Activated T-helper 1 cell treated with anti-CD3 and anti-CD28 coated beads, Interleukin-2, amount 50 U/mL, for 16 hours (primary cell): ENCODE measurements at places on chromosomes 7 and 10.

- no peak for DNase-seq
These were observed 105.6 kb downstream of the CTBP2 start for GRCh38 chr10:125054669-125055268.

- no peak for DNase-seq
These were observed 123.0 kb downstream of the SH2D4B start for GRCh38 chr10:80660736-80661135.

GRCh38 chr10:10830293-10830986 lies 187.2 kb upstream of the CELF2 start:
- DNase-seq, result no peak

- DNase-seq, result no peak
These were observed 49.4 kb upstream of the MSRB2 start for GRCh38 chr10:23046027-23046426.

DNA sequence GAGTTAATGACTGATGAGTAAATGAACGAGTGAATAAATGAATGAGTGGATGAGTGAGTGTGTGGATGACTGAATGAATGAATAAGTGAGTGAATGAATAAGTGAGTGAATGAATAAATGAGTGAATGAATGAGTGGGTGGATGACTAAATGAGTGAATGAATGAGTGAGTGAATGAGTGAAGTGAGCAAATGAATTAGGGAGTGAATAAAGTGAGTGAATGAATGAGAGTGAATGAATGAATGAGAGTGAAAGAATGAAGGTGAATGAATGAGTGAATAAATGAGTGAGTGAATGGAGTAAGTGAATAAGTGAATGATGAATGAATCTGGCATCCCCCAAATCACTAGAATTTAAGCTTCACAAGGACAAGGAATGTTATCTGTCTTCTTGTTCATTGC lies 1253.0 kb downstream of the TYW1 start:
- DNase-seq, result no peak

GRCh38 chr7:153354071-153354470 lies 594.5 kb downstream of the ACTR3B start:
- DNase-seq, result no peak

- no peak for DNase-seq
These were observed 10.0 kb upstream of the TSPAN33 start for GRCh38 chr7:129134356-129134987.

- DNase-seq, result no peak
These were observed 157.7 kb upstream of the PRKCQ start for GRCh38 chr10:6737758-6738111.

- DNase-seq, result no peak
These were observed 33.8 kb downstream of the ACSL5 start for GRCh38 chr10:112407696-112408095.

DNA sequence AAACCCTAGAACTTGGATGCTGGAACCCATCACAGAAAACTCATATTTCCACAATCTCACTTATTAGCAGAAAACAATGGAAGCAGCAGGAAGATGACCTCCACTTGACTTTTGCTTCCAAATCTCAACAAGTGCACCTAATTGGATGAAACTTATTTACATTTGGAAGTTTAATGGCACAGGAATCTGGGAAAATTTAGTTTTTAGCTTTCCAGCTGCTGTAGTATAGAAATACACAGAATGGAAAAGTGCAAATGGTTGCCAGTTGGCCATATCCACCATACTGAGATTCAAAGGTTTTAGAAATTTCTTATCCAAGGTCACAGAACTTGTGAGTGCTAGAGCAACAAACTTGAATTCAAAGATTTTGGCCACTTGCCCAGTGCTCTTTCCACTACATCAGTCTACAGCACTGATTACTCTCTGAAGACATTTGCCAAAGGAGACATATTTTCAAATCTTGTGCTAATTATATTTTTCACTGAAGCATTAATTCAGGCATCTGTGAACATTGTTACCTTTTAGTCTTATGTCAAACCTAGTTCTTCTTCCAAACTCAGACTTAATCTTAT lies 9.3 kb upstream of the AHR start:
- DNase-seq, result no peak

DNA sequence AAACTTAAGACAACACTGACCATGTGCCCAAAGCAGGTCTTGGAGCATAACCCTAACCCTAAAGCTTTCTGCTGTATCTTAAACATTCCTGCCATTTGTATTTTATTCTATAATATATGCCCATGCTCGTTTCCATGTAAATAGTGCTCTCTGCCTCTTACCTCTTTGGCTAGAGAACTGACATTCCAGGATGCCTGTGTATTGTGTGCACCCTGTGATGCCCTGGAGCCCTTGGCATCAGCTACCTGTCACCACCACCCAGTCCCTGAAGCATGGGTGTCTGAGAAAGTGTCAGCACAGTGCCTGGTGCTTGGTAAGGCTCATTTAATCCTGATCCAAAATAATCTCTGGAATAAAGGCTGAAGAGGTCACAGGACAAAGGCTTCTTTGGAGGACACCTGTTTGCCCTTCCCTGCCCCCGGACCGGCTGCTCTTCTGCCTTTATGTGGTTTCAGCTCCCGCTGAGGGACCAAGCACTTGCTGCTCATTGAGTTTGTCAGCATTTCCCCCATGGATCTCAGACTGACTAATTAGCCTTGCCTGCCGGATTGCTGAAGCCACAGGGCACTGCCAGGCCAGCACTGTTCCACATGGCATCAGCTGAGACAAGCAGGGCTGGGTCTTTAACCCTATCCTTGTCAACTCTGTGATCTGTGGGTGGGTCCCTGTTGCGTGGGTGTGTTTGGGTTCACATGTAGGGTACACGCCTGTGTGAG lies 139.1 kb upstream of the SORCS3 start:
- DNase-seq, result no peak

DNA sequence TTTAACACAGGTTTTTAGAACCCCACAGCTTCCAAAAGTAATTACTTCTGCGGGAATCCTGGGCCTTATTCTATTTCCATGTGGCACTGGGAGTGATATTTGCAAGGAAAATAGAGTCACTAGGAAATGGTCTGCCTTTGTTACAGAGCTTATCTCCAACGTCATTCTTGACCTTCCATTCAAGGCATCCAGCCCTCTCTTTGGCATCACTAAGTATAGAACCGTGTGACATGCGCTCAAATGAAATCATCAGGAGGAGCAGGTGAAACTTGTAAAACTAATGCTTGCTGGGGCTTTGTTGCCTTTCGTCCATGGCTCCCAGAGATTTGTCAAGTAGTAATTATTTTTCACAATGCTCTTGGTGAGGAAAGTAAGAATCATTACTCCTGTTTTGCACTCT lies 73.4 kb downstream of the PAPSS2 start:
- no peak for DNase-seq

- no peak for DNase-seq
These were observed 18.2 kb upstream of the GPNMB start for GRCh38 chr7:23228412-23228811.

GRCh38 chr7:31100445-31100844 lies 48.3 kb downstream of the ADCYAP1R1 start:
- no peak for DNase-seq

- DNase-seq, result no peak
These were observed 87.8 kb downstream of the LCOR start for GRCh38 chr10:96919785-96920430.

DNA sequence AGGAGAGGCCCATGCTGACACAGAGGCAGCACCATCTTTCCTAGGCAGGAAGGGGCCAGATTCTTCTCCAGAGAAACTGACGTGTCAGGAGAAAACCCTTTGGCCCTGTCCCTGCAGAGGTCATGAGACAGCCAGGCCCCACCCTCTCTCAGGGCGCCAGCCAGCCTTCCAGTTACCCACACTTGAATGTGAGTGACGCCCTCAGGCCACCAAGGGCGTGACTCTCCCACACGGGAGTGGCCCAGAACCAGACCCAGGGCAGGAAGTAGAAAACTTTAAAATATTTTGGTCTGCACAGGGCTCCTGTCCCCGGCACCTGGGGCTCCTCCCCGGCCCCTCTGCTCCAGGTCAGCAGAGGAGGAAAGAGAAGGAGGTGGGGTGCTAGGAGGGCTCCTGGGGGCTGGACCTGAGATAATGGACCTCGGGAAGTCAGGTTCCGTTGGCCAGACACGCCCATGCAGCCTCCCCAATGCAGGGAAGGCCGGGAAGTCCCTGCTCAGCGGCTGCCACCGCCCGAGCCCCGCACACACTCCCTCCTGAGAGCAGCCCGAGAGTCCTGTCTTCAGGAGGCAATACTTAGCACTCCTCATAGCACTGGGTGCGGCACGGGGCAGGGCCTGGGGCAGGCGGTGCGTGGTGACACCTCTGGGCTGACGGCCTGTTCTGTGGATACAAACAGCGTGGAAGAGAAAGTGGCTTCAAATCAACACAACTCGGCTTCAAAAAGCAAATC lies 67.0 kb upstream of the CFAP46 start:
- DNase-seq, result no peak

DNA sequence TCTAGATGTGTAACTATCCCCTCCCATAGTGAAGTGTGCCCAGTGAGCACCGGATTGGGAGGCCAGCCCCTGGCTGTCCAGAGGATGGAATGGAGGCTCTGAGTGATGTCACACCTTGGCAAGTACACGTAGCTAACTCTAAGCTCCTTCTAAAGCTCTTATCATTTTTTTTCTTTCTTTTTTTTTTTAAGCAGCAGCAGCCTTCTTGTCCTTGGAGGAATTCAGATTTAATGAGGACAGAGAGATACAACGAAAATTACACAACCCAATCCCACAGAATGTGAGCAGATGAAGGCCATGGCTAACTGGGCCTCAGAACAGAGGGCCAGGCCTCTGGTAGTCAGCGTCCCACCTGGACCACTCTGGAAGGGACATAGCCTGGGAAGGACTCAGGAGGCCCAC lies 11.3 kb downstream of the TNS3 start:
- DNase-seq, result no peak

DNA sequence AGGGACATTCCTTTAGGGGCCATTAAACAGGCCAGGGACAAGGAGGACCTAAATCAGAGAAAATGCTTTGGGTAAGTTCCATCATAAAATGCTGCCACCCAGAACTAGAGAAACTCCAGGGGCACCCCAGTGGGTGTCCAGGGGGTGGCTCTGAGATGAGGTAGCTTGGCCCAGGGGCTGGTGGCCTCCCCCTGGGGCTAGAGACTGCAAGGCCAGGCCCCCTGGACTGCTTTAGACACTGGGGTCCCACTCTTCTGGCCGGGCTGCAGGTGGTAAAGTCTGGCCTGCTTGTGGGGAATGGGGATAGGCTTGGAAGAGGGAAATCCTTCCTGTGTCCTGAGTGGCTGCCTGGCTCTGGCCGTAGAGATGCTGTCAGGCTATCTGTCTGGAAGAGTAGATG lies 169.6 kb upstream of the PODXL start:
- DNase-seq, result no peak

DNA sequence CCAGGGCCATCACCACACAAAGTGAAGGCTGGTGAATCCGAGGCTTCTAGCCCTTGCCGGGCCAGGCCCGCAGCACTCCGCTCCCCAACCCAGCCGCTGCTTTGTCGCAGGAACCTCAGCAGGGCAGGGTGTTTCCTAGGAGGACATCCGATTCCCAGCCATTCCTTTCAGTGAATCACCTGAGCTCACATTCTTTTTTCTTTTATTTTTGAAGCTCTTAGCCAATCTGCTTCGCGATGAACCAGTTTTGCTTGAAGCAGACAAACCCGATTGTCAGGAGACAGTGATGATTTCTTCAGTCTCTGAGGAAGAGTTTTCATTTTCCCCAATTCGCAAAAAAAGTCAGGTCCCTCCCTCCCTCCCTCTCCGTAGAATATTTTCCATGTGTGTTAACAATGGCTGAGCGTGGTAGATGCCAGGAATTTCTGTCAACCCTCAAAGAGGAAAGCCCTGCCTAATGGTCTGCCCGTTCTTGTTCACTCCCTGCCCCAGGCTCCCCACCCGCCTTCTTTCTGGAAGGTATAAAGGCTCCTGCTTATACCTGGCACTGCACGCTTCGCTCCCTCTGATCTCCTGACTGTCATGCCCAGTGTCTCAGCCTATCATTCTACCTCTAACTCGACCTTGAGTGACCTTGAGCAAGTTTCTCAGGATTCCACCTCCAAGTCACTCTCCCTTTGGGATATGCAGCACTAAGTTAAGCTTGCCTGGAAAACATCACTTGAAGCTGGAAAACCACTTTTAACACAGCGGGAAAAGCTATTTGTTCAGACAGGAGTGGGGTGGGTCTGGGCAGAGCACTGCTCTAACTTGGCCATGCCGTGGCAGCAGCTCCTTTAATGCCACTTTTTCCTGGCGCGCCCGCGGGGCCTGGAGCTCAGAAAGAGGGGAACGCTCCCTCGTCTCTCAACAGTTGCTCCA lies 35.1 kb downstream of the EGFR start:
- no peak for DNase-seq

DNA sequence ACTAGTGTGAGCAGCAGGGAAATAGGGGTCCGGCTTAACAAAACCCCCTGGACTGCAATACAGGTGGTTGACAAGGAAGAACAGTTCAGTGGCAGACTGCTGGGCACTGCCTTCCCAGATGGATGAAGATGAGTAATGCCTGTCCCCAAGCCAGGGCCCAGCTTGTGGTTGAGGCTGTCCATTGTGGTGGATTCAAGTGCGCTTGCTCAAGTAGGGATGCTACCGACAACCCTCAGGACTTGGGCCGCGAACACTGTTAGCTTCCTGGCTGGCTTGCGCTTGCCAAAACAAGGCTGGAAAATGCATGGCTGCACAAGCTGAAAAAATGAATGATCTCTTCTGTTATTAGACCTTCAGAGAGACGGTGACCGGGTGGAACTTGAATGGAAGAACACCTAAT lies 116.1 kb upstream of the ACBD5 start:
- no peak for DNase-seq

DNA sequence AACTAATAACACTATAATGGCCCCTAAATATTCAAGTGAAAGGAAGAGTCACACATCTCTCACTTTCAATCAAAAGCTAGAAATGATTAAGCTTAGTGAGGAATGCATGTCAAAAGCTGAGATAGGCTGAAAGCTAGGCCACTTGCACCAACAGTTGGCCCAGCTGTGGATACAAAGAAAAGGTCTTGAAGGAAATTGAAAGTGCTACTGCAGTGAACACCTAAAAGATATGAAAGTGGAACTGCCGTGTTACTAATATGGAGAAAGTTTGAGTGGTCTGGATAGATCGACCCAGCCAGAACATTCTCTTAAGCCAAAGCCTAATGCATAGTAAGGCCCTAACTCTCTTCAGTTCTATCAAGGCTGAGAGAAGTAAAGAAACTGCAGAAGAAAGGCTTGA lies 12.1 kb upstream of the SNX13 start:
- DNase-seq, result no peak

- DNase-seq, result no peak
These were observed 93.5 kb upstream of the KIAA1217 start for GRCh38 chr10:24115403-24115802.

DNA sequence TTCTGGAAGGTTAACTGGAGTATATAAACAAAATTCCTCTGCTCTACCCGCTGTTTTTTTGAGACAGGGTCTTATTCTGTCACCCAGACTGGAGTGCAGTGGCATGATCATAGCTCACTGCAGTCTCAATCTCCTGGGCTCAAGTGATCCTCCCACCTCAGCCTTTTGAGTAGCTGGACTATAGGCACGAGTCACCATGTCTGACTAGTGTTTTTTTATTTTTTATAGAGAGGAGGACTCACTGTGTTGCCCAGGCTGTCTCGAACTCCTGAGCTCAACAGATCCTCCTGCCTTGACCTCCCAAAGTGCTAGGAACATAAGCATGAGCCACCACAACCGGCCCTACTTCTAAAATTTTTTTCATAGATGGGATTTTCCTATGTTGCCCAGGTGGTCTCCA lies 2.2 kb downstream of the RAB18 start:
- DNase-seq, result no peak

GRCh38 chr7:158018971-158019645 lies 568.5 kb downstream of the PTPRN2 start:
- no peak for DNase-seq

- DNase-seq, result no peak
These were observed 12.9 kb upstream of the INPP5A start for GRCh38 chr10:132524443-132525285.
